Glutamatergic neuron (in vitro differentiated cells): ENCODE measurements at places on chromosomes 1 and 21. TPM values are rescaled to one million over a fixed set of nuclear protein-coding genes. Genes with fewer than 3 reads are reported as not detected.

The HES5 gene
- total RNA-seq: 21.2 TPM

The AIM2 gene
- 5.3 TPM for total RNA-seq

The SAMD13 gene
- total RNA-seq: not detected

The MYOG gene
- not detected for total RNA-seq

The WARS2 gene
- 7.9 TPM for total RNA-seq

The CFAP141 gene
- total RNA-seq: not detected

The VTCN1 gene
- not detected for total RNA-seq

The OR13G1 gene
- not detected for total RNA-seq

The FOXE3 gene
- not detected for total RNA-seq

The ITGB2 gene
- total RNA-seq: 0.91 TPM

The UBL4B gene
- total RNA-seq: not detected

- peaks cover 11% of the 10 kb centered on the region for H3K4me1 ChIP-seq
- H3K36me3 ChIP-seq: no peaks in the 10 kb centered on the region
- H3K4me3 ChIP-seq: no peak overlapping the region
- no peak overlapping the region for H3K27ac ChIP-seq
- DNase-seq: no peak
Measured at GRCh38 chr1:7511381-7511780, 259.7 kb upstream of the VAMP3 start.

DNA sequence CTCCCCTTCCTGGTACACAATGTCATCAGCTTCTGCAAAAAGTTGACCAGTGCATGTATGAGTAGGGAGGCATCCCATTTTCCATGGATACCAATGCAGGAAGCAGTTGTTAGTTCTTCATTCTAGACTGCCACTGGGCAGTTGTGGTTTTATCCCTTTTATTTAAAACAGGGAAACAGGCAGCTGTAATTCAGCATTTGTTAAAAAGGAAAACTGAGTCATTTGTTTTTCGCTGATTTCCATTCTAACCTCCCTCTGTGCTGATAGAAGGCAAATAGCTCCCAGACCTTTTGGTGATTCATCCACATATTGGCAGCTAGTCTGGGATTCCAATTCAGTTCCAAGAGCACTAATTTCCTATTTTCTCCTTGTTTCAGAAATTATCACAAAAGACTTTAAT lies 21.1 kb upstream of the ABCA4 start:
- no peak overlapping the region for H3K4me3 ChIP-seq
- H3K36me3 ChIP-seq: no peaks in the 10 kb centered on the region
- H3K4me1 ChIP-seq: no peaks in the 10 kb centered on the region
- no peak overlapping the region for H3K27ac ChIP-seq

GRCh38 chr1:32406629-32407111 lies 12.4 kb upstream of the BSDC1 start:
- no peak for DNase-seq
- H3K36me3 ChIP-seq: peaks cover under 1% of the 10 kb centered on the region
- H3K4me1 ChIP-seq: peaks cover 5% of the 10 kb centered on the region
- no peaks in the 10 kb centered on the region for H3K27me3 ChIP-seq
- no peak overlapping the region for H3K4me3 ChIP-seq

DNA sequence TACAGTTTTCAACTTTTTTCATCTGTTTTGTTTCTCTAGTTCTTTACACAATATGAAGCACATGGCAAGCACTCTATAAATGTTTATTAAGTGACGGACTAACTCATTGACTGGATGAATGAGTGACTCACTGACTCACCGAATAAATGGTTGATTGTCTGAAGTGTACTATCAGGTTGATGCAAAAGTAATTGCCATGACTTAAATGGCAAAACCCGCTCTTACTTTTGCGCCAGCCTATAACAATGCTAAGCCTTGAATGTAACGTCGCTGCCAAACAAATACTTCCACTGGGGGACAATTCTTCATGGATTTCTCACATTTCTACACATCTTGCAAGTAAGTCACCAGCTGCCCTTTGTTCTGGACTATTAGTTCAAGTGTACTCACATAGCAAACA lies 109.0 kb upstream of the KCTD3 start:
- H3K27ac ChIP-seq: no peak overlapping the region
- H3K27me3 ChIP-seq: peaks cover 1% of the 10 kb centered on the region
- H3K4me3 ChIP-seq: no peak overlapping the region
- H3K4me1 ChIP-seq: no peaks in the 10 kb centered on the region
- no peak for DNase-seq
- no peaks in the 10 kb centered on the region for H3K36me3 ChIP-seq

DNA sequence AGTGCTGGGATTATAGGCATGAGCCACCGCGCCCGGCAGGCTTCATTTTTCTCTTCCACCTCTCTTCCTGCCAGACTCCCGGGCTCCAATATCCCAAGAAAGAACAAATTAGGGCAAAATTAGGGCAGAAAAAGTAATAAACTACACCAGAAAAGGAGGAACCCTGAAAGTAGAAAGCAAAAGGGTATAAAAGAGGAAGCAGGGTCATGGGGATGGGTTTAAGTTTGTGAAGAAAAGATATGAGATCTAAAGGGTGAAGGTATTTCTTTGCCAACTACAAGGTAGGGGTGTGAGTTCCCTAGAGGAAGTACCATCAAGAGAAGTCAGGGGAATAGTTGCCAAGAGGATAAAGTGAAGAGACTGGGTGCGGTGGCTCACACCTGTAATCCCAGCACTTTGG lies 9.9 kb downstream of the PTPN22 start:
- no peak overlapping the region for H3K27ac ChIP-seq
- no peaks in the 10 kb centered on the region for H3K4me1 ChIP-seq
- no peak for DNase-seq
- H3K27me3 ChIP-seq: peaks cover 4% of the 10 kb centered on the region
- H3K4me3 ChIP-seq: no peak overlapping the region
- no peaks in the 10 kb centered on the region for H3K36me3 ChIP-seq

DNA sequence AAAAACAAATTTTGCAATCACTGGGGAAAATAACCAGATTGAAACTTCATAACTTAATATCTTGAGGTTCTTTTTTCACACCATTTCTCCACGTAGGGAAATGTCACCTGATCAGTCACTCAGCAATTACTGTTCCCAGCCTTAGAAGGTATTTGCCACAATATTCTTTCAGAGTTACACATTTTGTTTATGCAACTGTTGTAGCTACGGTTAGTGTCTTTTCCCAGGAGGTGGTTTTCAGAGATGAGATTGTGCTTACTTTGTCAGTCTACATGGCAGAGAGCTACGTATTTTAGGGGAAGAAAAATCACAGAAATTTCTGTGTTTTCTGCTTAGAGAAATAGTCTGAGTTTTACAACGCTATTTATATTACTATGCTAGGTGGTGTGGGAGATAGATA lies 792.8 kb upstream of the B3GALT2 start:
- no peaks in the 10 kb centered on the region for H3K27me3 ChIP-seq
- DNase-seq: no peak
- H3K4me3 ChIP-seq: peak overlapping the region; percentile 22
- peak overlapping the region; percentile 88 for H3K27ac ChIP-seq
- H3K36me3 ChIP-seq: no peaks in the 10 kb centered on the region
- peaks cover 22% of the 10 kb centered on the region for H3K4me1 ChIP-seq

- H3K36me3 ChIP-seq: peaks cover 6% of the 10 kb centered on the region
- H3K27me3 ChIP-seq: peaks cover 14% of the 10 kb centered on the region
- no peak for DNase-seq
- H3K4me1 ChIP-seq: peaks cover 6% of the 10 kb centered on the region
- no peak overlapping the region for H3K27ac ChIP-seq
Measured at GRCh38 chr21:45482899-45483821, 59.1 kb downstream of the SLC19A1 start.

DNA sequence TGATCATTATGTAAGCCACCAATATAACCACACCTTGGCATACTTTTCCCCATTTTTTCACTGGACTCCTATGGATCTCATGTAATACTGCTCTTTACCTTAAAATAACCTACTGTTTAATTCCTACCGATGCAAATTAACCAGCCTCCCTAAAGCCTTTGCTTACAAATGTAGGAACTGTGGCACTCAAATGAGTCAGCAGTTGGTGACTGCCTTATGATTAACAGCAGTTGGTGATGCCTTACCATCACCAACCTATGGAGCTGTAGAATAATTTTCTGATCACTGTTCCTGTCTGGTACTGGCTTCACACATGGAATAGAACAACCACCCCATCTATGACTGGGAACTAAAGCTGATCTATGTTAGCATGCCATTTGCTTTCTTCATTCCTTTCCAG lies 7.8 kb upstream of the NUDT17 start:
- H3K27me3 ChIP-seq: peaks cover 1% of the 10 kb centered on the region
- H3K4me3 ChIP-seq: no peak overlapping the region
- H3K36me3 ChIP-seq: no peaks in the 10 kb centered on the region
- DNase-seq: no peak

- H3K27ac ChIP-seq: no peak overlapping the region
- no peaks in the 10 kb centered on the region for H3K36me3 ChIP-seq
- no peak for DNase-seq
Measured at GRCh38 chr1:55244476-55245099, 29.4 kb upstream of the USP24 start.

GRCh38 chr1:200143347-200143746 lies 115.8 kb downstream of the NR5A2 start:
- H3K4me3 ChIP-seq: no peak overlapping the region
- no peak overlapping the region for H3K27ac ChIP-seq
- no peak for DNase-seq
- H3K4me1 ChIP-seq: no peaks in the 10 kb centered on the region
- H3K27me3 ChIP-seq: no peaks in the 10 kb centered on the region

GRCh38 chr1:43041591-43041990 lies 82.9 kb upstream of the SLC2A1 start:
- peaks cover 4% of the 10 kb centered on the region for H3K4me1 ChIP-seq
- no peak for DNase-seq
- H3K27me3 ChIP-seq: peaks cover 3% of the 10 kb centered on the region
- no peak overlapping the region for H3K4me3 ChIP-seq
- H3K27ac ChIP-seq: no peak overlapping the region

- H3K27me3 ChIP-seq: peaks cover 2% of the 10 kb centered on the region
- no peaks in the 10 kb centered on the region for H3K36me3 ChIP-seq
- peaks cover 5% of the 10 kb centered on the region for H3K4me1 ChIP-seq
- H3K27ac ChIP-seq: no peak overlapping the region
- no peak for DNase-seq
- no peak overlapping the region for H3K4me3 ChIP-seq
Measured at GRCh38 chr1:198520524-198521254, 19.8 kb downstream of the ATP6V1G3 start.

DNA sequence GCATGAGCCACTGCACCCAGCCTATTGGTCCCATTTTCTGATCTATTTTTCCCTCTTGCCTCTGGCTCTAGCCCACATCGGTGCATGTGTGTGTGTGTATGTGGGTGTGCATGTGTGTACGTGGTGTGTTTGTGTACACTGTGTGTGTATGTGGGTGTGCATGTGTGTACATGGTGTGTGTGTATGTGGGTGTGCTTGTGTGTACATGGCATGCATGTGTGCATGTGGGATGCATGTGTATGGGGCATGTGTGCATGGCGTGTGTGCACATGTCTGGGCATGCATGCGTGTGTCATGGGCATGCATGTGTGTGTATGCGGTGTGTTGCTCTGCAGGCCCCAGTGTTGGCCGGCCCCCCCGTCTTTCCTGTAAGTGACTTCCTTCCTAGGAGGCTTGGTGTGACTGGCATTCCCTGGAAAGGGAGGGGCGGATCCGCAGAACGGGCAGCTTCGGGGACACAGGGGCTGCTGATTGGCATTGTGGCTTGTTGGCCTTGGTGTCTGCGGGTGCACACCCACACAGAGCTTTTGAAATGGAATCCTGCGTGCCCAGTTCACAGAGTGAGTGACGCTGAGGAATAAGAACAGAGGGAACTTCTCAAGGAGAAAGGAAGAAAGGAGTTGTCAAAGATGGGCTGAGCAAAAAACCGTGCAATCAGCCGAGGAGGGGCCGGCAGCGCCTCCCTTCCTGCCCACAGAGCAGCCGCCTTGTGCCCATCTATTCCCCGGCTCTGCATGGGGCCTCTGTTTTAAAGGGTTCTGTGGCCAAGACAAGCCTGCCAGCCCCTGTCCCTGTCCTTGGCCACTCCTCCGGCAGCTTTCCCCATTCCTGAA lies 8.0 kb downstream of the PDXK start:
- peak overlapping the region; percentile 95 for H3K27ac ChIP-seq
- H3K4me1 ChIP-seq: peaks cover 22% of the 10 kb centered on the region
- H3K4me3 ChIP-seq: peak overlapping the region; percentile 89
- H3K36me3 ChIP-seq: no peaks in the 10 kb centered on the region

DNA sequence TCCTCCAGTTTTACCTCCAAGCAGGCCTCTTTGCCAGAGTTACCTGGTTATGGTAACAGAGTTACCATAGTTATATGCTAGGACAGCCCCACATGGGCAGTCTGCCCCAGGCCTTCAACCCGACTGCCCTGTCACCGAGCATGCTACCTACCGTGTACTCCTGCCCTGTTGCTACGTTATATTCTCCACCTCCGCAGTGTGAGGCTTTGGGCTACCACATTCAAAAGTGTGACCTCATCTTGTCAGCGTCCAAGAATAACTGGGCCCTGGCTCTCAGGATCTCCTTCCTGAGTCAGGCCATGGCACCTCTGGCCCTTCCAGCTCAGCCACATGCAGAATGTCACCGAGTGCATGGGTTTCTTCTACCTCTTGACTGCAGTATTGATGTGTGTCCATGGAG lies 8.9 kb downstream of the MAPKAPK2 start:
- H3K36me3 ChIP-seq: no peaks in the 10 kb centered on the region
- H3K27me3 ChIP-seq: peaks cover 8% of the 10 kb centered on the region
- DNase-seq: no peak
- peaks cover 69% of the 10 kb centered on the region for H3K4me1 ChIP-seq

- no peaks in the 10 kb centered on the region for H3K36me3 ChIP-seq
- no peak for DNase-seq
- H3K4me3 ChIP-seq: no peak overlapping the region
- no peak overlapping the region for H3K27ac ChIP-seq
- no peaks in the 10 kb centered on the region for H3K27me3 ChIP-seq
Measured at GRCh38 chr21:38669186-38669585, 136.5 kb upstream of the ETS2 start.

DNA sequence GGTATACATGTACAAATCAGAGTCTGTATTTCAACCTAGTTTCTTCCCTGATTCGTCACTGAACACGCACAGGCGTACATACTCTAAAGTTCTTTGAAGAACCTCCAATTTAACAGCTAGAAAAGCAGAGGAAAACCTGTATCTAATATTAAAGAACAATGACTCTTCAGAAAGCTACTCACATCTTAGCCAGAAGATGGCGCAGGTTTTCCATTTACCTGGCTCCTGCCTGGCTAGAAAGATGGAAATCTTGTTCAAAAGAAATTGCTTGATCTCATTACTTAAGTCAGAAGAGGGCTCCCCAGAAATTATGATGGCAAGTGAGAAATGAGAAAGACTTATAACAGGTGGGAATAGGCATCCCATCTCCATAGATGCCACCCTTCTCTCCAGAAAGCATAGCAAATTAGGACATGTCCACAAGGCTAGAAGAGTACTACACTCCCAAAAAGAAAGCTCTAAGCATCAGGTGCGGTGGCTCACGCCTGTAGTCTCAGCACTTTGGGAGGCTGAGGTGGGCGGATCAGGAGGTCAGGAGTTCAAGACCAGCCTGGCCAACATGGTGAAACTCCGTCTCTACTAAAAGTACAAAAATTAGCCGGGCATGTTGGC lies 19.0 kb upstream of the L1TD1 start:
- H3K4me3 ChIP-seq: no peak overlapping the region
- no peaks in the 10 kb centered on the region for H3K27me3 ChIP-seq
- no peaks in the 10 kb centered on the region for H3K36me3 ChIP-seq
- peaks cover 3% of the 10 kb centered on the region for H3K4me1 ChIP-seq

- no peaks in the 10 kb centered on the region for H3K36me3 ChIP-seq
- peaks cover 15% of the 10 kb centered on the region for H3K4me1 ChIP-seq
- H3K27ac ChIP-seq: no peak overlapping the region
- peaks cover 6% of the 10 kb centered on the region for H3K27me3 ChIP-seq
- no peak overlapping the region for H3K4me3 ChIP-seq
- no peak for DNase-seq
Measured at GRCh38 chr1:244209955-244210354, 158.9 kb downstream of the ZBTB18 start.

- peaks cover 6% of the 10 kb centered on the region for H3K4me1 ChIP-seq
- H3K4me3 ChIP-seq: no peak overlapping the region
- no peaks in the 10 kb centered on the region for H3K27me3 ChIP-seq
- DNase-seq: no peak
Measured at GRCh38 chr1:183780159-183780558, 24.8 kb upstream of the RGL1 start.
